Activated CD4-positive, alpha-beta T cell treated with anti-CD3 and anti-CD28 coated beads for 24 hours (primary cell): ENCODE measurements at places on chromosomes 16 and 17.

DNA sequence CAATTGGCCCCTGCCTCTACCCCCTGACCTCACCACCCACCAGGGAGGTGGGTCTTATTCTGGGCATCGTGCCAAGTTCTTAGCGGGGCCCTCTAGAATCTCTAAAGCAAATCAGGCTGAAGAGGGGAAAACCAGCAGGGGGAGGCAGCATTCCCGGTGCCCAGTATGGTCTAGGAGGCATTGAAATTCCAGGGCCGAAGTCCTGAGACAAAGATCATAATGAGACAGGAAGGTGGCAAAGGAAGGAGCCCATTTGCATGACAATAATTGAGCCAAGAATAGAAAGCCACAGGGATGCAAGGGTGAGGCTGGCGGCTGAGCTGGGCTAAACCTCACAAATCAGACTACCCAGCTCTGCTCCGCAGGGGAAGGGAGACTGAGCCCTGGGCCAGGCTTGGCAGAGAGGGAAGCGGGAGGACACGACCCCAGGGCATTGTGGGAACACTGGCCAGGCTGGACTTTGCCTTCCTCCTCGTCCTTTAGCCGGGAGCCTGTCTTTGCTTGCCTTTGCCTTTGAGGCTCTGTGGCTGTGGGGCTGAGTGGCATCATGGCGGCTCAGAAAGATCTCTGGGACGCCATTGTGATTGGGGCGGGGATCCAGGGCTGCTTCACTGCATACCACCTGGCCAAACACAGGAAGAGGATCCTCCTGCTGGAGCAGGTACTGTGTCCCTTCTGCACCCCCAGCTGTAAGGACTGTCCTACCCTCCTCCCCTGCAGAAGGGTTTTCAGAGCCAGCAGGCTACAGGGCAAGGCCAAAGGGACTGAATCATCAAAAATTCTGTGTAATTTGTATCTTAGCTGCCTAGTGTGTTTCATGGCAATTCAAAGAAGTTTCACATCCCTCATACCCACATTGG lies at the start of gene PIPOX:
PIPOX (plus strand) TSS at position 463 of the 860 bp plus-strand sequence; CDS start at position 548, 85 bp downstream.
- DNase-seq = no peak

- no peak for DNase-seq
These were observed 16.2 kb downstream of the IRX5 start for GRCh38 chr16:54946909-54947308.

DNA sequence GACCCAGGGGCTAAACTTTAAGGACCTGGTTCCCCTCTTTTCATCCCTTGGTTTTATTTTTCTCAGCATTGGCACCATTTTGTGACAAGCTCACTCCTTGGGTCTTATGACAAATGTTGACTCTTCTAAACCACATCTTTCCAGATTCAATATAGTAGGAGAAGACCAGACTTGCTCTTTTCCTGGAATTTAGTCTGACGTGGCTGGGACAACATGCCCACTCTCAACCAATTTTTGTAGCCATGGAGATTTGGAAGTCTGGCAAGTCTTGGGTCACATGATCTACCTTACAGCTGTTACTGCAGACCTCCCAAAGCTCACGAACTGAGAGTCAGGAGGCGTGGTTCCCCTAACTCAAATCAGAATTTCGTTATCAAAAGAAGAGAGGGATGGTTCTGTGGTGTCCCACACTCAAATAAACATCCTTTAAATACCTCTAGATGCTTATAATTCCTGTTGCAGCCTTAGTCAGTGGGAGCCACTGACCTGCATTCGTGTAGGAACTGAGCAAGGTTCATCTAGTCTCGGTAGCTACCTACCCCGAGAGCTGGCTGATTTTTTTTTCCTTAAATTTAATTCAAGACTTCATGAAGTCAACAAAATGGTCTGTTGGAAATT lies 683.5 kb downstream of the MAF start:
- DNase-seq = no peak

DNA sequence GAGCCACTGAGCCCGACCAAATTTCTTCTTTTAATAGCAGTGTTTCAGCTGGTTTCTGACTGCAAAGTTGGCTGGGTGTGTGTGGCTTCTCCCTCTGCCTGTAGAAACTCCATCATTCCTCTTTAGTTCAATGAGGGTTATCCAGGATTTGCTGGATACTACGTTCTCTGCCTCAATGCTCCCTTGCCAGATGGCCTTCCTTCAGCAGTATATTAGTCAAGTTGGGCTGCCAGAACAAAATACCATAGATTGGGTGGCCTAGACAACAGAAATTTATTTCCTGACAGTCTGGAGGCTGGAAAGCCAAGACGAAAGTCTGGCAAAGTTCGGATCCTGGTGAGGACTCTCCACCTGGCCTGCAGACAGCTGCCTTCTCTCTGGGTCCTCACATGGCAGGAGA lies 103.7 kb downstream of the NOG start:
- DNase-seq = no peak

- DNase-seq = no peak
These were observed 17.9 kb upstream of the TANGO6 start for GRCh38 chr16:68825427-68825826.

DNA sequence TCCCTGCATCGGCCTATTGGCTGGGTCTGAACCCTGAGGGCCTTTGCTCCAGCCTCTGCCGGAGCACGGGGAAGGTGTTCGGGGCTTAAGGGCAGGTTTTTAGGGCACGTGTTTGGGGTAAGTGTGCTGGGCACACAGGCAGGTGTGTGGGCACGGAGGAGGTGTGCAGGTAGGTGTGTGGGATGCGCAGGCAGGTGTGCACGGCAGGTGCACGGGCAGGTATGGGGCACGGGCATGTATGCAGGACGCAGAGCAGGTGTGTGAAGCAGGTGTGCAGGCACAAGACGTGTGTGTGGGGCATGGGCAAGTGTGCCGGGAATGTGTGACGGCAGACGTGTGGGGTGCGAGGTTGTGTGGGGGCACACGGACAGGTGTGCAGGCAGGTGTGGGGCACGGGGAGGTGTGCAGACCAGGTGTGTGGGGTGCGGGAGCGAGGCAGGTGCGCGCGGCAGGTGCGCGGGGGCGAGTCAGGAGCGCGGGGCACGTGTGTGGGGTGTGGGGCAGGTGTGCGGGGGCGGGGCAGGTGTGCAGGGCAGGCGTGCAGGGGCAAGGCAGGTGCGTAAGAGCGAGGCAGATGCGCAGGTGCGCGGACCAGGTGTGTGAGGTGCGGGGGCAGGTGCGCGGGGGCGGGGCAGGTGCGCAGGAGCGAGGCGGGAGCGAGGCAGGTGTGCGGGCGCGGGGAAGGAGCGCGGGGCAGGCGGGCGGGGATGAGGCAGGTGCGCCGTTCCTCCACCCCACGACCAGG lies 28.6 kb upstream of the METRNL start:
- DNase-seq = no peak

DNA sequence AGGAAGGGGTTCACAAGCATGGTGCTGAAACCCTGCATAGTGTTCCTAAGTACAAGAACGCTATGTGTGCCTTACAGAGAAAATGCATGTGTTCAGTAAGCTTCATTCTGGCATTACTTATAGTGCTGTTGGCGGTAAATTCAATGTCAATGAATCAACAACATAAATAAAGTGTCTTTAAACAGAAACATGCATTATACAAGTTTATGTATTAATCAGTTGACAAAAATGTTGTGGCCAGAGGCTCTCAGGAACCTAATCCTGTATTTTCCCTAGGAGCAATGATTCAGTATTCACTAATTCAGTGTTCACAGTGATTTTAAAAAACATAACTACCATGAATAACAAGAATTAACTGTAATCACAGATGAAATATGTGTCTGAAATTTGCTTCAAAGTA lies 47.1 kb upstream of the MYOCD start:
- DNase-seq = no peak

- DNase-seq = no peak
These were observed 41.7 kb downstream of the SOX9 start for GRCh38 chr17:72162569-72162968.

- no peak for DNase-seq
These were observed 356.4 kb downstream of the FOXL1 start for GRCh38 chr16:86934581-86935375.

GRCh38 chr17:20133517-20133916 lies 124.4 kb downstream of the SPECC1 start:
- no peak for DNase-seq

- DNase-seq = no peak
These were observed 264.4 kb upstream of the MON1B start for GRCh38 chr16:76926595-76926994.

- DNase-seq = no peak
These were observed 24.1 kb downstream of the HMOX2 start for GRCh38 chr16:4500272-4500671.

- no peak for DNase-seq
These were observed 127.5 kb upstream of the CRHR1 start for GRCh38 chr17:45656527-45657181.
